ENCODE measurements at places on chromosomes 2 and 18. TPM values are rescaled to one million over a fixed set of nuclear protein-coding genes. Genes with fewer than 3 reads are reported as not detected.

GRCh38 chr2:234033885-234034284 lies 16.6 kb upstream of the SPP2 start:
- DNase-seq: no peak
- H3K27me3 ChIP-seq: peaks cover 6% of the 10 kb centered on the region
- H3K36me3 ChIP-seq: no peaks in the 10 kb centered on the region

The TAF4B gene
- 3.0 TPM for total RNA-seq

DNA sequence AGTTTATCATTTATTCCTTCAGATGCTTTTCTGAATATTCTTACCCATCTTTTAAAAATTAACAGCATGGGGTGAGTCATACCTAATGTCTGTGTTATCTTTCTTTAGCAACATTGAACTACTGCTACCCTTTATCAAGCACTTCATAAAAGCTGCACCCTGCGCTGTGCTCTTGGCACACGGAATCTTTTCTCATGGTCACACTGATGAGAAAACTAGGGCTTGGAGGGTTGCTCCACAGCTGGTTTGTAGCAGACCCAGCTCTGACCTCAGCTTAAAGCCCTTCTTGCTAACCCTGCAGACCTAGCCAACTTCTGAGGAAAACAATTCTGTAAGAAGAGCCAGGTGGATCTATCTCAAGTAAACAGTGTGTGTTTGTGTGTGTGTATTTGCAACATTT lies 106.3 kb downstream of the RNF144A start:
- no peak overlapping the region for H3K4me3 ChIP-seq
- H3K27me3 ChIP-seq: no peaks in the 10 kb centered on the region

The BOK gene
- 64.9 TPM for total RNA-seq

DNA sequence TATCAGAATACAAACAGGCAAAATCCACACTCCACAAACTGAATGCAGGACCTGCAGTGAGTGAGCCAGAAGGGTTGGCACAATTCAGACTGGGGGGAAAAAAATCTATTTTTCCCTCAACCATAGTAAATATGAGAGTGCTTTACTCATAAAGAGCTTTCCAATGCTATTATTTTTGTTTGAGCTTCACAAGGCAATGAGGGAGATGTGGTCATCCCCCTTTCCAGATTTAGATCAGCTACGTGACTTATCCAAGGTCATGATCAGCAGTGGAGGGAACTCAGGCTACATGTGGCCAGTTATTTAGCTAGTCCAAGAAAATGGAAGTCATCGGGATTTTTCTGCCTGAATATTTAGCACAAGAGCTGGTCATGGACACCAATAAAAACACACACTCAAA lies 120.4 kb upstream of the KLF7 start:
- H3K27me3 ChIP-seq: no peaks in the 10 kb centered on the region
- H3K36me3 ChIP-seq: no peaks in the 10 kb centered on the region
- H3K27ac ChIP-seq: no peak overlapping the region
